Stimulated activated CD8-positive, alpha-beta memory T cell treated with anti-CD3 and anti-CD28 coated beads, Interleukin-4, amount 100 ng/mL, for 1 hour (primary cell): ENCODE measurements at places on chromosomes 4 and X.

GRCh38 chrX:148530464-148531077 lies 30.2 kb downstream of the AFF2 start:
- DNase-seq = no peak

- no peak for DNase-seq
Observed at GRCh38 chrX:119981286-119982070, 37.9 kb upstream of the NKAP start.

DNA sequence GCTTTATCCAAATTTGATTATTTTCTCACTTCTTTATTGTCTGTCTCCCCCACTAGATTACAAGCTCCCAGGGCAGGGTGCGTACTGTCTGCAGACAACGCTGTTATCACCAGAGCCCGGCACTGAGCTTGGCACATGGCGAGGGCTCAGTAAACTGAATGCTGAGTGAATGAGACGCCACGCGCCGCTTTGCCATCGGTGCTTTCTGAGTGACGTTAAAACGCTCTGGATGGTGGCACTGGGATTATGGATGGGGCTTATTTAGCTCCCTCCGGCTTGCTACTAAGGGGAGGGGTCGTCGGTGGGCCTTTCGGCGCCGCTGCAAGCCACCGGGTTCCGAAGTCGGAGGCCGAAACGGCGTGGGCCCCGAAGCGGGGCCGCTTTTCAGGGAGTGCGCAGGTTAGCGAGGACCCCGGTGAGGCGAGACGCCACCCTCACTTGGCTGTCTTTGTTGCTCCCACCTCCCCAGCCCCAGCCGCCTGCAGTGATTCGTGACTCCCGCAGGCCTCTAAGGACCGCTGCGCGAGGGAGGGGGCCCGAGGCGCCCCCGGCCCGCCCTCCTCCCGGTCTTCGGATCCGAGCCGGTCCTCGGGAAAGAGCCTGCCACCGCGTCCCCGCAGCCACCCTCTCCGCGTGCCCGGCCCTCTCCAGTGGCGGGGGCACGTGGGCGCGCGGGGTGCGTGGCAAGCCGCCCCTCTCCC lies 569 bp upstream of the FHL1 start:
- DNase-seq = no peak

DNA sequence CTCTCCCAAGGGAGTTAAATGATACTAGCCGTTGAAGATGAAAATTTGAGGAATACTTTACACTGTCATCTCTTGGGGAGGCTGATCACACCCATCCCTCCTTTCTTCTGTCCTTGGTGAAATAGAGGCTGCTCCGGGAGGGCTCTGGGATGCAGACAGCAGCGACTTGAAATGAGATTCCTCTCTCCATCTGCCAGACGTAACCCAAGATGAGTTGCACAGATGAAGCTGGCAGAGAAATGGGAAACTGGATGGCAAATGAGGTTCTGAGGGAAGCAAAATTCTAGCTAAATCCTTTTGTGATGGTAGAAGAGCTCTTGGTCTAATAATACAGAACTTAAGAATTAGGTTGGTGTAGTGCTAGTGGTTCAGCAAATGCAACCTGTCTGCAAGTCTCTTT lies 201.4 kb downstream of the AASDH start:
- DNase-seq = no peak

DNA sequence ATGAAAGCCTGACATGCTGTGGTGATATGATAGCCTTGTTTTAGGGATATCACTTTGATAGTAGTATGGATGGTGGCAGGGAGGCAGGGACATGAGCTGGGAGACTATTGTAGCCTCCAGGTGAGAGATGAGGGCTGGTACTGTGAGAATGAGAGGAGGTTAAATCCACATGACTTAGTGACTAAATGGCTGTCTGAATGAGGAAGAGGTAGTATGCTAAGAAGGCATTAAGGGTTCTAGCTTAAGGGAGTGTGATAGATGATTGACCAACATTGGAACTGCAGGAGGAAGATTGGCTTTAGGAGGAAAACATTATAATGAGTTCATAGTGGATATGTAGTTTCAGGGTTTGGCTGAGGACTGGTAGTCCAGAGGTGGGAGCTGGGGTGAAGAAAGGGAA lies 195.0 kb upstream of the ANK2 start:
- no peak for DNase-seq

DNA sequence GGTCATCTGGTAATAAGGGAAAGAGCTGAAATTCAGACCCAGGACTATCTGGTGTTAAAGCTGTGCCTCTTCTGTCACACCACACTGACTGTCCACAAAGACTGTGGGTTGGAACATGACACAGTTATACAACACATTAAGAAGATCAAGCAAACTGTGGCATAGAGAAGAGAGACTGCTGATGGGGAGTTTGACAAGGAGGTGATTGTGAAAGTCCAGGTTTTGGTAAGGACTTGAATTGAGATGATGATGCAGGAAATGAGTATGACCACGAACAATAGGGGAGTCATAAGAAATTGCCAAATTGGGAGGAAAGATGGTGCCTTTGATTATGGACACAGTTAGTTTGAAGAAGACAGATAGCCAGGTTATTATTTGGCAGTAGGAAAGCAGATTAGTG lies 163.4 kb downstream of the PDGFRA start:
- DNase-seq = no peak

- no peak for DNase-seq
Observed at GRCh38 chr4:71709961-71710360, 73.9 kb downstream of the GC start.

GRCh38 chrX:153778684-153779101 lies 2.1 kb upstream of the SRPK3 start:
- DNase-seq = no peak

GRCh38 chr4:3834663-3835521 lies 68.7 kb downstream of the ADRA2C start:
- DNase-seq = no peak

DNA sequence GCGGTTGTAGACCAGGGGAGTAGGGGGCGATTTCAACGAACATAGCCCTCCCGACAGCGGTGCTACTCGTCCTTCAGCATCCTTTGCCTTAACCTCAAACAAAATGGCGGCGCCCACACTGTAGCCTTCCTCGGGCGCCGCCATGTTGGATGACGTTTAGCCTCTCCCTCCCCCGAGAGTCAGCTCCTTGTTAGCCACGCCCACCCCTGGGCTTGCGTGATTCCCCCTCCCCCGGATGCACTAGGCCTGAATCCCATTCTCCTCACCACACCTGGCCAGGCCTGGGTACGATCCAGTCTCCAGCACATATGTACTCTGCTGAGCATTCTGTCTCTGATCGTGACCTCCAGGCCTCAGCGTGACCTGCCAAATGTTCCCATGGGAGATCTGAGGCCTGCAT lies 49.0 kb upstream of the ZNF157 start:
- no peak for DNase-seq

- DNase-seq = no peak
Observed at GRCh38 chr4:105128208-105128607, 18.5 kb upstream of the TET2 start.
